SK-N-SH treated with all-trans-retinoic acid at 6 μM for 48 hours (cell line): ENCODE measurements at places on chromosomes 2 and 18.

DNA sequence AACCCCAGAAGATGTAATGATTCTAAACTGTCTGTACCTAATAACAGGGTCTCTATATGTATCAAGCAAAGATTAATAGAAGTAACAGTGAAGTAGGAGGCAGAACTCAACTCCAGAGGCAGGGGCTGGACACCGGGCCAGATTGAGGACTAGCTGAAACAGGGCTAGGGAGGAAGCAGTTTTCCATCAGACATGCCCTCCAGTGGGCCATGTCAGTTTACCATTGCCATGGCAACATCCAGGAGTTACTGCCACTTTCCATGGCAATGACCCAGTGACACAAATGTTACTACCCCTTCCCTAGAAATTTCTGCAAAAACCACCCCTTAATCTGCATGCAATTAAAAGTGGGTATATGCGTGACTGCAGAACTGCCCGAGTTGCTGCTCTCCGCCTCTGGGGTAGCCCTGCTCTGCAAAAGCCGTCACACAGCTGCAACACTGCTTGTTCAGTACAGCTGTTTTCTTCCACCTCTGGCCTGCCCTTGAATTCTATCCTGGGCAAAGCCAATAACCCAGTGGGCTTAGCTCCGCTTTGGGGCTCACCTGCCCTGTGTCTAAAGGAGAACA is 58.7 kb downstream of the TMEM18 start:
- no peak for ATAC-seq

- ATAC-seq = no peak
These were observed 45.4 kb upstream of the OSR1 start for GRCh38 chr2:19403785-19404184.

DNA sequence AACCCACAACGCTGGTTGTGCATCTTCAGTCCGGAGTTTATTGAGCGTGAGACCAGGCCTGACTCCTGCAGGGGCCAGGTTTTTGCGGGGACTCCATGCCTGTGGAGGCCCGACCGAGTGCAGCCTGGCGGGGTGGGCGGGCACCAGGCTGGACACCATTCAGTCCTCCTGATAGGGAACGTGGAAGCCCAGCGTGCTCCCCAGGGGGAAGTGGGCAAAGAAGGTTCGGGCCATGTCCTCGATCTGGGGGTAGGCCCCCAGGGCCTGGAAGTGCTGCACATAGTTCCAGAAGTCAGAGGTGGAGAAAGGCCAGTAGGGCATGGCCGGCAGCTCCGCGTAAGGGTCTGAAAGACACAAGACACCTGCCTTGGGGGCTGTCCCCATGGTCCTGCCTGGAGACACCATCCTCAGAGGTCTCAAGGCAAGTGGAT is 1.4 kb downstream of the OTOS start:
- no peak for ATAC-seq

DNA sequence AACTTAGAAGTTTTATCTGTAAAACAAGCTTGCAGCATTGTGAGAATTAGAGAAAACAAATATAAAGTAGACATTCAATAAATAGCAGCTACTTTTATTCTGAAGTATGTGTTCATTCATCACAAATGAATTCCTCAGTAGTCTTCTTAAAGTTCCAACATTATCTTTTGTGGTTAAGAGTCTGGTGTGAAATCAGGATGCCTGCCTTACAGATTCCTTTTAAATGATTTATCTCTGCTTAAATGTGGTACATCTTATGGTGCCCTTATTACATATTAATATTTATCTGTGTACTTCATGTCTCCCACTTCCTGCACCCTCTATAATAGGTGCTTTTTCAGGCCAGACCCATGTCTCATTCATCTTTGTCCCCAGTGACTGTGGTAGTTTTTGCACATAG is 595.0 kb downstream of the STK39 start:
- no peak for ATAC-seq

- ATAC-seq = peak; percentile 55
These were observed 93.1 kb downstream of the CABLES1 start for GRCh38 chr18:23228102-23229061.

DNA sequence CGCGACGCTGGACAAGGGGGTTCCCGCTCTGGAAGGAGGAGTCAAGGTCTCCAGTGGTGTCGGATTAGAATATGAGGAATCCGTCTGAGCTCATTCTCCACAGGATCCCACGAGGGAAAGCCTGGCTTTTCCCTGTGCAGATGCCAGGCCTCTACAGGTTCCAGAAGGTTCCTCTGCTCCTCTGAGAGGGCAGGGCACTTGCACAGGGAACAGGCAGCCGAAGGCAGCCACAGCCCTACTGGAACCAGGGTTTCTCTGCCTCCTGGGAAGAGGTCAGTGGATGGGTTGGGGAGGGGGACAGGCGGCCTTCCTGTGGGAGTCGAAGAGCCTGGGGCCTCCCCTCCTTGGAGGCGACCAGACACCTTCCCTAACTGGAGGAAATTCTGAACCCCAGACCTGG is 1.7 kb upstream of the AQP12A start:
- no peak for ATAC-seq
